ENCODE measurements at places on chromosomes 3 and 15.

GRCh38 chr3:189685860-189686259 is 54.7 kb downstream of the TP63 start:
- no peak for DNase-seq

- no peak for DNase-seq
Measured at GRCh38 chr3:159739969-159740368, 248.7 kb upstream of the IL12A start.

DNA sequence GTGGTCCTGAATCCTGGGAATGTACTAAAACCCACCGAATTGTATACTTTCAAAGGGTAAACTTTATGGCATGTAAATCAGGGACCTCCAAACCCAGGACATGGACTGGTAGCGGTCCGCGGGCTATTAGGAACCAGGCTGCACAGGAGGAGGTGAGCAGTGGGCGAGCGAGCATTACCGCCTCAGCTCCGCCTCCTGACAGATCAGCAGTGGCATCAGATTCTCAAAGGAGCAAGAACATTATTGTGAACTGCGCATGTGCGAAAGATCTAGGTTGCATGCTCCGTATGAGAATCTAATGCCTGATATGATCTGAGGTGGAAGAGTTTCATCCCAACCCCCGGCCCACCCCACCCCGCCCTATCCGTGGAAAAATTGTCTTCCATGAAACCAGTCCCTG is 22.2 kb downstream of the HEG1 start:
- DNase-seq, result no peak

DNA sequence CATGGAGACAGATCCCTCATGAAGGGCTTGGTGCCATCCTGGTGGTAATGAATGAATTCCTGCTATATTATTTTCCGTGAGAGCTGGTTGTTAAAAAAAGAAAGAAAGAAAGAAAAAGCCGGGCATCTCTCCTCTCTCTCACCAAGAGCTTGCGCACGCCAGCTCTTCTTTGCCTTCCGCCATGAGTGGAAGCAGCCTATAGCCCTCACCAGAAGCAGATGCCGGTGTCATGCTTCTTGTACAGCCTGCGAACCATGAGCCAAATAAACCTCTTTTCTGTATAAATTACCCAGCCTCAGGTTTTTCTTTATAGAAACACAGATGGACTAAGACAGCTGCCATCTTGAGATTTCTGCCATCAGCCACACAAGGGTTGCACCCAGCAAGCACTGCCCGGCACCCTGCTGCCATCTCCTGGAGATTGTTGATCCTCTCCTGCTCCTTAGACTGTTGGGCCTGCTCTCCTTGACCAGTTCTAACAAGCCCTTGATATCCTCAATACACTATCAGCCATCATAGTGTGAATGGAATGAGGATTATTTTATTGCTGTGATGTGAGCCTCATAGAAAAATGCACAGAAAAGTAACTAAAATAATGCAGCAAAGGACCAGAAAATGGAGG is 3.5 kb upstream of the AHSG start:
- peak; percentile 38 for DNase-seq

- DNase-seq, result no peak
Measured at GRCh38 chr15:42577514-42578031, 2.2 kb downstream of the STARD9 start.

Measured in activated naive CD4-positive, alpha-beta T cell treated with anti-CD3 and anti-CD28 coated beads for 36 hours (primary cell).